ENCODE measurements at places on chromosomes 12 and 14.
A peak's percentile ranks its signal among the peaks of the same experiment; 100 is the strongest.

- no peak for DNase-seq
Observed at GRCh38 chr12:8637666-8638065, 25.0 kb downstream of the MFAP5 start.

DNA sequence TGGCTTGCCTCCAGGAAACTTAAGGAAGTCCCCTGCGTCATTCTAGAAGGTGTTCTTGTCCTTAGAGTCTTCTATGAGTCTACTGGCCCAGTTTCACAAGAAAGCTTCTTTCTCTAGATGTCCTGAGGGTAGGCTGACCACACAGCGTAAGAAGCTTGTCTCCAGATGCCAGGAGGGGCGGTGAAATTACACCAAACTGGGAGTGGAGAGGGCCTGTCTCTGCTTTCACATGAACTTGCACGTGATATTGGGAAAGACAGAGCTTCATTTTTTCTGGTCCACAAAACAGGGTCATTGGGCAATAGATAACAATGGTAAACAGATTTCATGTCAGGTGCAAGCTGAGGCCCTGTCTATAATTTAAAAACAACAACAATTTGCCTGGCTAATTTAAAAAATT is 85.7 kb upstream of the TBX3 start:
- DNase-seq = no peak

- no peak for DNase-seq
Observed at GRCh38 chr14:55599250-55599879, 19.4 kb downstream of the KTN1 start.

- DNase-seq = no peak
Observed at GRCh38 chr12:80498059-80498728, 54.2 kb downstream of the PTPRQ start.

DNA sequence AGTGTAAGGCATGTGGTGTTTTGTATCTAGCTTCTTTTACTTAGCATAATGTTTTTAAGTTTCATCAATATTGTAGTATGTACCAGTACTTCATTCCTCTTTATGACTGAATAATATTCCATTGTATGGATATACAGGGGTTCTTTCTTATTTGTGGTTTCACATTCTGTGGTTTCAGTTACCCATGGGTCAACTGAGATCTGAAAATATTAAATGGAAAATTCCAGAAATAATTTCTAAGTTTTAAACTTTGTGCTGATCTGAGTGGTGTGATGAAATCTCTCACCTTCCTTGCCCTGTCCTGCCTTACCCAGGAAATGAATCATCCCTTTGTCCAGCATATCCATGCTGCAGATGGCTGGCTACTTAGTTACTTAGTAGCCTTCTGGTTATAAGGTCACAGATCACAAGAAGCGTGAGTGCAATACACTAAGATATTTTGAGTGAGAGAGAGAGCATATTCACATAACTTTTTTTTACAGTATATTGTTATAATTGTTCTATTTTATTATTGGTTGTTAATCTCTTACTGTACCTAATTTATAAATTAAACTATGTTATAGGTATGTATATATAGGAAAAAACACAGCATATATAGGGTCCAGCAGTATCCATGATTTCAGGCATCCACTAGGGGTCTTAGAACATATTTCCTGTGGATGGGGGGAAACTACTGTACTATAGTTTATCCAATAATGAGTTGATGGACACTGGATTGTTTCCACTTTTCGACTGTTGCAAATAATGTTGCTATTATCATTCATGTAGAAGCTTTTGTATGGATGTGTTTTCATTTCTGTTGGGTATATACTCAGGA is 59.6 kb upstream of the LRTM2 start:
- no peak for DNase-seq

GRCh38 chr14:104609666-104610065 is 5.1 kb upstream of the TMEM179 start:
- DNase-seq = no peak

DNA sequence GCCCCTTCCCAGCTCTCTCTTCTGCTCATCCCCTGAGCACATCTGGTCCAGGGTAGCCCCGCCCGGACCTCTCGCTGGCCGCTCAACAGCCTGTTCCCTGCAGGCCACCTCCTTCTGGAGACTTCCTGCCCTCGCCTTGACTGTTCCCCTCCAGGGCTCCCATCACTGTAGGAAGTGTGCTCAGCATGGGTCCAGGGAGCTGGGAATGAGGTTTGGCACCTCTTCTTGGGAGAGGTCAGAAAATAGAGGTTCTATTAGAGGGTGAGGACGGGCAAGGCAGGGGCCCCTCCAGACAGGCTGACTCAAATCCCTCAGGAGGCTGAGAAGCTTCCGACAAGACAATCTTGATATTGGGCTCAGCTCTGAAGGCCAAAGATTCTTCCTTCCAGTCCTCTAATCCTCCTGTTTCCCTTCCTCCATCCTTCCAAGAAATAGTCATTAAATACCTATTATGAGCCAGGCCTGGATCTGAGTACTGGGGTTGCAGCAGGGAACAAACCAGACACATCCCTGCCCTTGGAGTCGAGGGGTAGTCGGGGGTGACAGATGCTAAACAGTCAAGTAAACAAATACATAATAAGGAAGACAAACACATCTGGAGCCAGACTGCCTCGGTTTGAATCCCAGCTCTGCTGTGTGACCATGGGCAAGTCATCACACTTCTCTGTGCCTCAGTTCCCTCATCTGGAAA is 30.6 kb downstream of the CMKLR1 start:
- peak; percentile 35 for DNase-seq

DNA sequence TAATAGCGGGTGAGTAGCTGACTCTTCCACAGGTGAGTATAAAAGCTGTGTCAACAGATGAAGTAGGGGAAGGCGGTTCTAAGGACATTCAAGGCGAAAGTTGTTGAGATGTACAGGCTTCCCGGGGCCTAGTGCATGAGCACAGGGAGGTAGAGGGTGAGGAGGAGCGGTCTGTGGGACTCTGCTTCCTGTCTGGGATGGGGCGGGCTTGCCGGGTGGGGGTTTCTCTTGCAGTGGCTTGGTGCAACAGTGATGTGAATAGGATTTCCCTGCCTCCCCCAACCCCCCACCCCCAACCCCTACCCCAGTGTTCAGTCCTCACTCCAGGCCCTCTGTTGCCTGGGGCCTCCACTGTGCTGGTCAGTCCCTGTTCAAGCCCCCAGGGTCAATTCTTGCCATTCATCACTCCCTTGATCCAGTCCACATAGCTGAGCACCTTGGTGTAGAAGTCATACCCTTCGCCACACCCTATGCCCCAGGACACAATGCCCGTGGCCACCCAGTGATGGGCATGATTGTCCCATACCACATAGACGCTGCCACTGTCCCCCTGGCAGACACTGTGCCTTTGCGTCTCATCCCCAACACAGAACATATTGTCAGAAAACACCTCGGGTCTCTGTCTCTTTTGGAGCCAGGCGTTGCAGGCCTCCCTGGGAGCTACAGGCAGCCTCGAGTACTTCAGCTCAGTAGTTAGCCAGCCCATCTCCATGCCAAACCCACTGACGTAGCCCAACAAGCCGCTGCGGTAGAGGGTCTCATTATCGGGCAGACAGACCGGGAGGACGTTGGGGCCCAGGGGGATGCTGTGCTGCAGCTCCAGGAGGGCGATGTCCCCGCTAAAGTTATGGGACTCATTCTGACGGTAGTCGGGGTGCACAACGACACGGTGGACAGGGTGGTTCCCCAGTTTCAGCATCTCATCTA is 4.0 kb upstream of the C1R start:
- no peak for DNase-seq

GRCh38 chr14:26606729-26607312 is 9.0 kb upstream of the NOVA1 start:
- DNase-seq = peak; percentile 62

- no peak for DNase-seq
Observed at GRCh38 chr14:60926002-60926401, 54.9 kb downstream of the TRMT5 start.
